NCI-H1694 treated with DMSO at 0.1 percent for 48 hours (cell line): ENCODE measurements at places on chromosomes 7 and 10.

GRCh38 chr7:21754963-21755362, 190.7 kb downstream of the CDCA7L start:
- DNase-seq: no peak

DNA sequence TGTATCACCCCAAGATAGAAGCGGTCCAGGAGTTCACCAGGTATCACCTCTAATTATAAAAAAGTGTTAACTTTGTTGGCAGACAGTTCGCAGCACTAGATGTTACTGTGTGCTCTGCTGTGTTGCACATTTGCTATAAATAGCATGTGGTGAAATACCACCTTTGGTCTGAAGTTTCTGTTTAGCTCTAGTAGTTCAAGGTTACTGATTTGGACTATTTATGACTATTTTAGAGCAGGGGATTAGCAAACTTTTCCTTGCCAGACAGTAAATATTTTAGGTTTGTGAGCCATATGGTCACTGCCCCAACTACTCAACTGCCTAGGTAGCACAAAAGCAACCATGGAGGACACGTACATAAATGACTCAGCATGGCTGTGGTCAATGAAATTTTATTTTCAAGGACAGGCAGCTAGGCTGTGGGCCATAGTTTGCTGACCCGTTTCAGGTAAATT, 16.5 kb downstream of the DENND10 start:
- DNase-seq: no peak

- no peak for DNase-seq
Observed at GRCh38 chr10:127922206-127922605, 15.3 kb downstream of the PTPRE start.

DNA sequence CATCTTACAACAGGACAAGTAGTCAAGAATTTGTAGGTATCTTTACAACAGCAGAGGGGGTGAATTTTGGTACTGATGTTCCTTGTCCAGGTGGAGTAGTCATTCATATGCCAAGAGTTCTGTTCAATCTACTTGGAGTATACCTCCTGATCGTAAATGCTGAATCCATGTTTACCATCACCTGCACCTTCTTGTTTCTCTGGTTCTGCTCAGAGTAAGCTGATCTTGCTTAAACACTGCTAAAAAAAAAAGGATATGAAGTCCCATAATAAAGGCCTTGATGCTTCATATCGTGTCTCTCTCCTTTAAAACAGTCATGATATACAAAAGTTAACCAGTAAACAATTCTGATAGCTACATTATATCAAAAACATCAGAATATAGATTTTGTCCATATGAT, 45.3 kb upstream of the FOXP2 start:
- no peak for DNase-seq

DNA sequence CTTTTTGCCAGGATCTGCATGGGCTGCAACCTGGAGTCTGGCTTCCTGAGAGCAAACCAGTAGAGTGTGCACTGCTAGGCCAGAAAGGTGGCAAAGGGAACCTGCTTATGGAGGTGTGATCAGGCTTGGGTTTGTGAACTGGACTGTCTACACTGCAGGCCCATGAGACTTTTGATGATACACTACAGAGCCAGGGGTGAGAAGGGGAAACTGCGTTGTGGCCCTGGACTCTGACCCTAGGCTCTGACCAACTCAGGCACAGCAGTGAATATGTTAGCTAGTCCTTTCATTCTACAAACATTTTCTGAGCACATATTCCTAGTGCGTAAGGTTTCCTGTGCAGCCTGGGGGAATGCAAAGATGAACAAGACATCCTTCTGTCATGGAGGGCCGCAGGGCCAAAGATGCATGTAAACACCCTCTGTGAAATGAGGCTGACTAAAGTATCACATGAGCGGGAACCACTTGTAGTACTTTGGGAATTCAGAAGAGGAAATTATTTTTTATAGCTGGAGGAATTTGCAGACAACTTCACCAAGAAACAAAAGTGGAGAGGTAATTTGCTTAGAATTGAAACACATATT, 63.8 kb upstream of the HPS1 start:
- no peak for DNase-seq

DNA sequence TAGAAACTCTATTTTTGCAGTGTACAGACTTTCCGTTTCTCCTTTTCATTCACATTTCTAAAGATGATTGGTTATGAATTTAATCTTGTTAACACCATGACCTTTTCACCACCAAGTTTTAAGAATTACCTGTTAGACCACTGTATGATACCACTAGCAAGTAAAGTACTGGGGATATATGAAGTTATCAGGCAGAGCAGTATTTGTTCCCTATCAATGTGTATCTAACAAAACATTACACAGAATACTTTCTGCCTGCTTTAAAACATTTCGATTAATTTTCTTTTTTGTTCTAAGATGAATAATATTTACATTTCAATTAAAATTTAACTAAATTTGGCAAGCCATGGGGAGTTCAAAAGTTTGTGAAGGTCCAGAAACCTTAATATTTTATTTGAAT, 49.9 kb upstream of the AHR start:
- DNase-seq: no peak

DNA sequence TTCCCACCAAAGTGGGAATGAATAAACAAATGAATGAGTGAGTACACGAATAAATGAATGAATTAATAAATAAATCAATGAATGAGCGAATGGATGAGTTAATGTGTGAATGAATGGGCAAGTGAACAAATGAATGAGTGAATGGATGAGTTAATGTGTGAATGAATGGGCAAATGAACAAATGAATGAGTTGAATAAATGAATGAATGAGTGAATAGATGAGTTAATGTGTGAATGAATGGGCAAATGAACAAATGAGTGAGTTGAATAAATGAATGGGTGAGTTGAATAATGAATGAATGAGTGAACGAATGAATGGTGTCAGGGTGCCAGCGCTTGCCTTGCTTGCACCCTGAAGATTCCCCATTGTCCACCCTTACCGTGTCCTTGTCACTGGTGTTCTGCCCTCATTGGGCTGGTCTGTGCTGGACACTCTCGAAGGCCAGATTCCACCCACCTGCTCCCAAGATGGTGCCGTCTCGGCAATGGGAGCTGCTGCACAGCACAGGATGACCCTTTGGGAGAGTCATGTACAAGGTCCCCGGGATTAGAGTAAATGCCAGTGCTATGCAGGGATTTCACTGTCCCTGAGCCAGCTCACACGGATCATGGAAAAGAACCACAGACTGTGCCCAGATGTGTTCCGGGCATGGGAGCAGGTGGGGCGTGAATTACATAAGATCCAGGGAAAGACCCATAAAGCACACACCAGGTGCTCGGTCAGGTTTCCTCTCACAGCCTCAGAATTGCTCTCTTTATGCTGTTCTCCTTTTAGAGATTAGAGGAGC, 83.2 kb downstream of the CAMK1D start:
- no peak for DNase-seq

DNA sequence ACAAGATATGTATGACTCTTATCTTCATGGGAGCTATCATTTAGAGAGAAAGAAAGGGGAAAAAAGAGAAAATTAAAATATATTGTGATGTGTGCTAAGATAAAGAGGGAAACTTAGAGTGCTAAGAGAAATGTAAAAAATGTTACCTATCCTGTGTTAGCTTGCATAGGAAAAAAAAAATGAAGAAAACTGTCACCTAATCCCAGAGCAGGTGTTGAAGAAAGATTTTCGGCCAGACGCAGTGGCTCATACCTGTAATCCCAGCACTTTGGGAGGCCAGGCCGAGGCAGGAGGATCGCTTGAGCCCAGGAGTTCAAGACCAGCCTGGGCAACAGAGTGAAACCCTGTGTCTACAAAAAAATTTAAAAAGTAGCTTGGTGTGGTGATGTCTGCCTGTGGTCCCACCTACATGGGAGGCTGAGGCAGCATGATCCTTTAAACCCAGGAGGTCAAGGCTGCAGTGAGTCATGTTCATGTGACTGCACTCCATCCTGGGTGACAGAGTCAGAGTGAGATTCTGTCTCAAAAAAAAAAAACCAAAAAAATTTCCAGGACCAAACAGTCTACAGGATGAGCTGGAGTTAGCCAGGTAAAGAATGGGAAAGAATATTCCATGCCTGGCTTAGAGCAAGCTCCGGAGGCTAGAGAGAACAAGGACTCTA, 2.4 kb upstream of the MKLN1 start:
- no peak for DNase-seq

DNA sequence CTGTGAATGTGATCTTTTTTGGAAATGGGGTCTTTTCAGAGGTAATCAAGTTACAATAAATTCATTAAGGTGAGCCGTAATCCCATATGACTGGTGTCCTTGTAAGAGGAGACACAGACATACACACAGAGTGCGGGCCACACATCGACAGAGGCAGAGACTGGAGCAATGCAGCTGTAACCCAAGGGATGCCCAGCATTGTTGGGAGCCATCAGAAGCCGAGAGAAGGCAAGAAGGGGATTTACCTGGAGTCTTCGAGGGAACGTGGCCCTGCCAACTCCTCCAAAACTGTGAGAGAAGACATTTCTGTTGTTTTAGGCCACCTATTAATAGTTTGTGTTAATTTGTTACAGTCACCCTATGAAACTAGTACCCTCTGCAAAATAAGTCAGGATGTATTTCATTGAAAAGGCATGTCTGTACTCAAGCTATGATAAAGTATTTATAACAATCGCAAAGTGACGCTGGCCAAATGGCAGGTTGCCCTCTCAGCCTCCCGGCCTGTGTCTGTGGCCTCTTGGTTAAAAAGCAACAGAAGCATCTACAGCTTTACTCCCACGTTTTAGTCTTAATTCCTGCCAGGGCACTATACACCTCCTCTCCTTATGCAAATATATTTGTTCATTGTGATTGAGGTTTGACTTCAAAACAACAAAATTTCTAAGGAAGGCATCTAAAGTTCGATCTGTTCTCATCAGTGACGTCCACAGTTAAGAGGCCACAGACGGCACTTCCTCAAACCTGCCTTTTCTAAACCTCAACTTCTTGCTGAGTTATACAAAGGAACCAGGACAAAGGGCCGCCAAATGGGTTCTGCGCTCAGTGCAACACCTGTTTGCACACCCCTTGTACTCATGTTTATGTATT, 46.8 kb downstream of the HIPK2 start:
- DNase-seq: no peak

GRCh38 chr10:26475386-26475785, 37.2 kb downstream of the APBB1IP start:
- no peak for DNase-seq

DNA sequence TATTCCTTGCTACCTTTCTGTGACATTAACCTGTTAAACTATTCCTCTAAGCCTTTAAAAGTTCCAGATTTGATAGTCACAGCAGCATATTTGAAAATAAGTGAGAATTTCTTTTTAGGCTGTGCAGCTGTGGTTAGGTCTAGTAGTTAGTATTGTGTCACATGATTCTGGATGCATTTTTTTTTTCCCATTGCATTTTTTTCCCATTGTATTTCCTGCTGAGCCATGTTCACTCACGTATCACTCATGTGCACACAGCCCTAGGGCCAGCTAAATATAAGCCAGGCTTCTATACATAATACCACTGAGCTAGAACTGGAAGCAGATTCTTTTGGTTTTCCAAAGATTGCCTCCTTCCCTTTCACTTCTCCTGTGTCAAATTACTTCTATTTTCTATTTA, 37.4 kb downstream of the DNAJC9 start:
- no peak for DNase-seq

DNA sequence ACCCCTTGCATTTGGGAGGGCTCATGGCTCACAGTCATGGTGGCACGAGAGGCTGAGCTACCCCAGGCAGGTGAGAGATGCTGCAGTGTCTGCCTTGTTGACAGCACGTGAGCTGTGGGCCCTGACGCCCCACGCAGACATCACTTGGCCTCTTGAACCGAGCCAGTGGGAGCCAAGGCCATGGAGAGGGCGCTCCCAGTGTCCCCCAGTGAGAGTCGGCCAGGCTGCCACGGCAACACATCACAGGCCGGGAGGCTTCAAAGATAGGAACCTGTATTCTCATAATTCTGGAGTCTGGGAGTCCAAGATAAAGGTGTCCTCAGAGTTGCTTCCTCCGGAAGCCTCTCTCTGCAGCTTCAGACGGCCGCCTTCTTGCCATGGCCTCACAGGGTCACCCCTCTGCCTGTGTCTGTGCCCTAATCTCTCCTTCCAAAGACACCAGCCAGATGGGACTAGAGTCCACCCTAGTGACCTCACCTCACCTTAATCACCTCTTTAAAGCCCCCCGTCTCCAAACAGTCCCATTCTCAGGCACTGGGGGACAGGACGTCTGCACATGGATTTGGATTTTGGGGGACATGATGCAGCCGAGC, 119.6 kb downstream of the KLF6 start:
- no peak for DNase-seq

DNA sequence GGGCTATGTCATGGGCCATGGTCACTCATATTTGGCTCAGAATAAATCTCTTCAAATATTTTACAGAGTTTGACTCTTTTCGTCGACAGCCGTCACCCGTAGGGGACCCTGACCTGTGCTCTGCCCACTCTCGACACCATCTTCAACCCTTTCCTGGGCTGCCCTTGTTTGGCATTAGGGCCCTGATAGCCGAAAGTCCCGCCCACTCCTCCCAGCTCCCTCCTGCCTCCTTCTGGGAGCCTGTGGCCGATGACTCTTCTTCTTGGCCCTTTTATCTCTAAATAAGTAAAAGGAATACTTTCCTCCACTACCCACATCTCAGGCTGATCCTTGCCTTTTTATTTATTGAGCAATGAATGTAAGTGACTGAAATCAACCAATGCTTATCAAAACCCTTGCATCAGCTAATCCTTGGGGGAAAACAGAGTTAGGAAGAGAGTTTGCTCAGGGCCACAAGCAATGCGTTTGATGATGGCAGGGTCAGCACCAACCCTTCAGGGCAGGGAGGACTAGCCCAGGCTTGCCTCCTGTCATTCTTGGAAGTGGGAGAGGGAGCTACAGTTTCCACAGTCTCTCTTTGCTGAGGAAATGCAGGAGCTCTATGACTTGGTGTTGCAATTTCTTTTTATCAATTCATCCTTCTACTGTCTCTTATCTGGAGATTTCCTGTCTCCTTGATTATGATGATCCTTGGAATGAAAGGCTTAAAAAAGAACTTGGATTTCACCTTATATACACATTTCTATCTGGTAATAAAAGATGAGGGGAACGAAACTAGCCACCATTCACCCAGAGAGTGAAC, 218.2 kb upstream of the PODXL start:
- DNase-seq: no peak

DNA sequence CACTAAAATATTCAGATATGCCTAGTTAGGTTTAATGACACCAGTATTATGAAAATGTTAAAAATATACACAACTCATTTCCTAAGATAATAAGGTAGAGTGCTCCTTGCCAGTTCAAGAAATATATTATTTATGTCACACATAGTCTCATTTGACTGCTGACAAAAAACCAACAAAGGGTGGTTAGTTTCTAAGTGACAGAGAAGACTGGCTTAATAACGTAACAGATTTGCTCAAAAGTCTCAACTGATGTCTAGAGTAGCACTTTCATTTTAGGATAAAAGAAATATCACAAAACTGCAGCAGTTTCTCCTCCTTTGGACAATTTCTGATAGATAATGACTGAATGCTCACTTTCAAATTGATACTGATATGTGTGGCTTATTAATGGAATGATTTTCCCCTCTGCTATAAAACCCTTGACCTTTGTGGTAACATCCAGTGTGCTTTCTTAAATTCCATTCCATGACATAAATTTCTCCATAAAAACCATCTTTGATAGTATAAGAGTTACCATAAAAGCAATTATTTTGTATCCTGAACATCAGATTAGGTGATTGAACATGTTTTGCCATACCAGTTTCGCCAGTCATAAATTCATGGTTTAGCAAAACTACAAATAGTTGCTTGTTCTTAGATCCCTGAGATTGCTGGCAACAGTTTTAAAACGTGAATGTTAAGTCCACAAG, 94.2 kb downstream of the NRBF2 start:
- DNase-seq: no peak
